ENCODE measurements at places on chromosomes 4 and X.

- DNase-seq: no peak
Observed at GRCh38 chrX:63488546-63489373, 137.6 kb upstream of the SPIN4 start.

- no peak for DNase-seq
Observed at GRCh38 chrX:10134921-10135320, 21.9 kb upstream of the CLCN4 start.

DNA sequence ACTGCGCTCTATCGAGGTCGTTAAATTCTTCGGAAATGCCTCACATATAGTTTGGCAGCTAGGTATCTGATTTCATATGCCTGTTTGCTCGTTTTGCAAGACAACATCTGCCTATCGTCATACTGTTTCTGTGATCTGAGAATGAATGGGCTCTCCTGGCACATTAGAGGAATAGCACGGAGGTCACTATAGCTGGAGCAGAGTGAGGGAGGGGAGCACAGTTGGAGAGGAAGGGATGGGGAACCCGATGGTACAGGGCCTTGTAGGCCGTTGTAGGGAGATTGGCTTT lies 552 bp downstream of the IKBKG start:
- DNase-seq: no peak

DNA sequence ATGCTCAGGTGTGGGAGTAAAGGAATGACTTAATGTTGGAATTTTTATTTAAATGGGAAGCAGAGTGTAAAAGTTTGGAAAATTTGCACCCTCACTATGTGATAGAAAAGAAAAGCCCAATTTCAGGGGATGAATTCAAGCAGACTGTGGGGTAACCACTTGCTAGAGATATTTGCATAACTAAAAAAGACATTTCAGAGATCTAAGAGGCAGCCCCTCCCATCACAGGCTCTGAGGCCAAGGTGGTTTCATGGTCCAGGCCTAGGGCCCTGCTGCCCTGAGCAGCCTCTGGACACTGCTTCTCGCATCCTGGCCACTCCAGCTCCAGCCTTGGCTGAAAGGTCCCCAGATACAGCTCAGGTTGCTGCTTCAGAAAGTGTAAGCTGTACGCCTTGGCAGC lies 5.9 kb upstream of the XPNPEP2 start:
- DNase-seq: no peak

DNA sequence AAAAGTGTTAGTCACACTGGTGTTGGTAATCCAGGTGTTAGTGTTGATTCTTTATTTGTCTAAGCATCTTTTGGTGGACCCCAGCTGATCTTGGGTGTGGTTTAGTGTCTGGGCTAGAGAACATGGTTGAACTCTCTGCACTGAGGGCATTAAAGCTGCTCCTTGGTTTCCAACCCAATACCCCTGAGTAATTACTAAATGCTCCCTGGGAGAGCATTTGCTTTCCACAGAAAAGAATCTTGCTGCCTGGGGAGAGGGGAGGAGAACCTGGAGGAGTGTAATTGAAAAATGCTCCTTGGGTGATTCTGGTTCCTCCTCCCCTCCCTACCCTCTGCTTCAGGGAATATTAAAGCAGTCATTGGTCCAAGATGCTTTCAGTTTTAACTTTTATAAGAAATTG lies 3.1 kb downstream of the GUCY1B1 start:
- no peak for DNase-seq

GRCh38 chr4:184448821-184449220 lies 25.5 kb downstream of the IRF2 start:
- no peak for DNase-seq

- DNase-seq: no peak
Observed at GRCh38 chr4:22129454-22130029, 181.0 kb upstream of the KCNIP4 start.

- no peak for DNase-seq
Observed at GRCh38 chr4:158993891-158994290, 109.0 kb upstream of the RAPGEF2 start.

GRCh38 chr4:780716-781492 lies 45.0 kb downstream of the CPLX1 start:
- DNase-seq: no peak

- no peak for DNase-seq
Observed at GRCh38 chrX:41616255-41616654, 72.5 kb upstream of the GPR34 start.

DNA sequence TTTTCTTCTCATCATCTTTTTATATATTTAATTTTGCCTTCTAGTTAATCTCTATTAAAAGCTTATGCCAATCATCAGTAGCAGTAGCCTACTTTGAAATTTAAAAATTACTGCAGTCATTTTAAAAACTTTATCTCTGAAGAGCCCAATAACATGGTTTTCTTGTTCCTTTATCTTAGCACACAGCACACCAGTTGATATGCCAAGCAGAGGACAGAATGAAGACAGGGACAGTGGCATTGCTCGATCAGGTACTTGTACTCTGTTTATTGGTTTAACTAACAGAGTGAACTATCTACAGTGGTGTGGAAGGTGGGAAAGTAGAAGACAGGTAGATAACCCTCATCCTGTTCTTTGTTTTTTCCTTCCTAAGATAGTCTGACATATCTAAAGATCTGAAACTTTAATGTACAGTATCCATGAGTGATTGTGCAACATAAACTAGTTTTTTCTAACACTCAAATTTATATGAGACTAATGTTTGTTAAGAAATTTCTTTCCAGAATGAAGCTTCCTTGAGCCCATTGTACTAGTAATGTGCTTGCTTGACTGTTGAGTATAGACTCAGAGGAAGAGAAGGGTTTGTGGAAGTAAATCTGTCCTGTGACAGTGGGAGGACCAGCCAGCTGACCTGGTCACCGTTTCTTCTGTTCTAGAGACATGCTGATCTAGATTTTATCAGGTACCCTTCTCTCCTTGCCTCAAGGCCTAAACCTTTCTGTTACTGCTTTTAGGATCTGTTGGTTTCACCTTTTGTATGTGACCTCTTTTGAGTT lies 66.6 kb downstream of the FNIP2 start:
- no peak for DNase-seq

- DNase-seq: no peak
Observed at GRCh38 chr4:42278709-42279324, 118.5 kb upstream of the SHISA3 start.

- DNase-seq: no peak
Observed at GRCh38 chr4:7067126-7067451, 775 bp downstream of the GRPEL1 start.

DNA sequence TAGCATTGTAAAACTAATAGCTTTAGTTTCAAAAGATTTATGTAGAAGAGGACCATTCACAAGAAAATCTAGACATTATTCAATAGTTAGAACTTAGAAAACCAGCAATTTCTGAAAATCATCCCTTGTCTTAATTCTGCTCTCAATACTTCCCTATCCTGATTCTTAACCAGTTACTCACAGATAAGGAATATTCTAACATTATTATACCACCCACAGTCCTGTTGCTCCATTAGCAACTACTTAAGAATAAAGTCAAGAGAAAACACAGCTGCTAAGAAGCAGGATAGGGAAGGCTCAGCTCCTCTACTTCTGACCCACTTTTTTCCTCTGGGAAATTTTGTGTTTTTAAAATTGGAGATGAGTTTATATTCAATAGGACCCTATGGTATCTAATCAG lies 47.7 kb downstream of the PHKA1 start:
- no peak for DNase-seq

DNA sequence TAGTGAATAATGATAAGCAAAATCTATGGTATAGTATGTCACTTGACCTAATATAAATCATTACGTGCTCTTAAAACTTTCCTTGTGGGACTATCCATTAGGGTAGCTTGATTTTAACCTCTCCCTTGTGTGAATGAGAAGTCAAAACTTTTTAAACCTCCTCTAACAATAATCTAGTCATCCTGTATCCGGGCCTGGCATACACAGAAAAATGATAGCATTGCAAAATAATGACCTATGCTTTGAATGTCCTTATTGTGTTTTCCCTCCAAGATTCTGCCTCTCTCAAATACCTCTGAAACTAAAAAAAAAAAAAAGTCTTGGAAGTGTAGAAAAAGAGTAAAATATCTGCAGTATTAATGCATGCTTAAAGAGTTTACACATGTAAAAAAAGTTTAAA lies 250.0 kb upstream of the NDST3 start:
- DNase-seq: no peak

DNA sequence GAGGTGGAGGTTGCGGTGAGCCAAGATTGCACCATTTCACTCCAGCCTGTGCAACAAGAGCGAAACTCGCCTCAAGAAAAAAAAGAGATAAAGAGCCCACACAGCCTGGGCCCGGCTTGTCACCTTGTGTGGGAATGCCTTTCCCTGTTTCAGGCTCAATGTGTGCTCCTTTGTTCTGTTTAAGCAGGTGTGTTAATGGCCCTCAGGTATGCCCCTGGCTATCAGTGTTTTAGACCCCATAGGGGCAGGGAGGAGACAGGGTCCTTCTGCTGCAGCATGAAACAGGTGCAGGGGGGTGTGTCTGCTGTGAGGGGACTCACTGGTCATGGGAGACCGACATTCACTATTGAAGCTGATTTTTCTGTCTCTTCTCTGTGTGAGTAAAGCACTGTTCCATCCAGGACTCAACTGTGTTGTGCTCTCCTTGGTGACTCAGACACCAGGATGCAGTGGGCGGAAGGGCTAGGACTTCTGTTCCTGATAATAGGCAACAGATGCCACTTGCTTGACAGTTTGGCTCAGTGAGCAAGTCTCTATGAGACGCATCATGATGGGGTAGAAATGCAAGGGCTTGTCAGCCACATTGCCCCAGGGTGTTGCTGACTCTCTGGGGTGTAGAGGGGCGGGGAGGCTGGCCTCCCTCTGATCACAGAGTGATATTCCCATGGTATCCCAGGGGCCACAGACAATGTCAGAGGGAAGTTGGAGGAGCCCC lies 15.6 kb upstream of the LAP3 start:
- DNase-seq: no peak

Measured in NCI-H1092 (cell line).